ENCODE measurements at places on chromosomes 2 and 18.

- no peak for DNase-seq
These were observed 78.5 kb downstream of the MDH1 start for GRCh38 chr2:63667132-63667700.

- DNase-seq = no peak
These were observed 102.5 kb downstream of the CHN1 start for GRCh38 chr2:174902506-174903263.

GRCh38 chr2:144495227-144496091 is 24.5 kb downstream of the ZEB2 start:
- no peak for DNase-seq

GRCh38 chr2:201909961-201910361 is 103.6 kb downstream of the CDK15 start:
- DNase-seq = no peak

- DNase-seq = no peak
These were observed 25.0 kb upstream of the MAP3K20 start for GRCh38 chr2:173050684-173051083.

GRCh38 chr18:9353596-9353995 is 19.0 kb downstream of the TWSG1 start:
- DNase-seq = no peak

GRCh38 chr2:122168799-122169198 is 413.3 kb downstream of the TSN start:
- no peak for DNase-seq

DNA sequence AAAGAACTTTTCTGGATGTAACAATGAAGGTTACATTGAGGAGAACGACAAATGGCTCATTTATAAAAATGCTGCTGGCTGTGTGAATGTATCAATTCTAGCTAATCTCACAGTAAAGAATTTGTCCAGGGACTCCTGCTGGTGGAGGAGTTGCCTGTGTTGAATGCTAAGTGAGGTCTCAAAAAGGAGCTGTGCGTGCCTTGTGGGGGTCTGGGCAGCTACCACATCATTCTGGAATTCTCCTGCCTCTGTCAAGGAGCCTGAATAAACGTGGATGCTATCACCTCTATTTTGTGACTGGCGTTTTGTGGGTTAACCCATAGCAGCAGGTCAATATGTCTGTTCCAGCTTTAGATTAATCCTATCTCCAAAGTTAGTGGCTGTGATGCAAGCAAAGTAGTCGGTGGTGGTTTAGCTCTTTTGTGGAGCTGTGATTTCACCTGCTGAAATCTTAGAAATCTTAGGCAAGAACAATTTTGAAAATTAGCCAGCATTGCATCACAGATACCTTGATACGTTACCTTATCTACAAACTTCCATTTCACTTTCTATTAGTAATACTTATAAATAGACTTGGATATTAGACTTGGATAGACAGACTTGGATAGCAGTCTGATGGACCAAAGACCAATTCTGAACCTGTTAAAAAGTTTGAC is 96.8 kb downstream of the MTCL1 start:
- DNase-seq = no peak

DNA sequence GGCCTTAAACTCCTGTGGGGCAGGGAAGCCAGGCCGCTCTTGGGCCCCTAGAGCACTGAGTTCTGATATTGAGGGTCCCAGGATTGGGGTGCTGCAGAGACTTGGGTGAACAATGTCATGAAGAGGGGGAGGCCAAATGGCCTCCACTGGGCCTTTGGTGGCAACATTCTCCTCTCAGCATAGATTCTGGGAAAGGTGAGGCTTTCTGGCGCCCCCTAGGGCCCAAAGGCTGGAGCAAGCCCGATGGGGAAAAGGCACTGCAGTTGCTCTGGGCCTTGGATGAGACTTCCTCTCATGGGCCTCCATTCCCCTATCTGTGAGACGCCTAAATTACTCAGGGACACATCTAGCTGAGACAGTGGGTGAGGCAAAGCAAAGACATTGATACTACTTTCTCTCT is 84.8 kb downstream of the ACAA2 start:
- peak; percentile 70 for DNase-seq

DNA sequence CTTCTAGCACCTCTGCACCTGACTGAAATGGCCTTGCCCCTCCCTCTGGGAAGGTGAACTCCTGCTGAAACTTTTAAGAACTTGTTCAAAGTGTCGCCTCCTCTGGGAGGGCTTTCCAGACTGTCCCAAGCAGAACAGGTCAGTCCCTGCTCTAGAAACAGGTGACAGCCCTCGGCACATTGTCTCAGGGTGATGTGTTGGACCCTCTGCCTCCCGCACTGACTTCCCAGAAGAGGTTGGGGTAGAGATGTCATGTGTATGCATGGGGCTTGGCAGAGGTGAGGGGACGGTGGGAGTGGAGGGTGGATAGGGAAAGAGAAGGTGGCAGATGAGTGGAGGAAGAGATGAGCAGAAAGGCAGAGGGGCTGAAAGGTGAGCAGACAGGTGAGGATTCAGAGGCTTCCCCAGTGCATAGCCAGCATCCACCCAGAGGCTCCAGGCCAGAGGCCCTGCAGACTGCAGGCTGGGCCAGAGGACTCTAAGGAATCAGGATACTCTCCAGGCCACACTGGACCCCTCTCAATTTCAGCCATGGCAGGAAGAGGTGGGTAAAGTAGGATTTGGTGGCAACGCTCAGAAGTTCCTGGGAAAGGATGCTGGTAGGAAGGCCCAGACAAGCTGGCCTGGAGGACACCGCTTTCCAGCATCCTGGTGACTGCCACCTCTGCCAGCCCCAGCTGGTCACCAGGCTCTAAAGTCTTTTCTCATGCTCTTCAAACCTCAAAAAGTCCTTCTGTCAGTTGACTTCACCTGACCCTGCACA is 24.8 kb upstream of the TNS1 start:
- peak; percentile 54 for DNase-seq

DNA sequence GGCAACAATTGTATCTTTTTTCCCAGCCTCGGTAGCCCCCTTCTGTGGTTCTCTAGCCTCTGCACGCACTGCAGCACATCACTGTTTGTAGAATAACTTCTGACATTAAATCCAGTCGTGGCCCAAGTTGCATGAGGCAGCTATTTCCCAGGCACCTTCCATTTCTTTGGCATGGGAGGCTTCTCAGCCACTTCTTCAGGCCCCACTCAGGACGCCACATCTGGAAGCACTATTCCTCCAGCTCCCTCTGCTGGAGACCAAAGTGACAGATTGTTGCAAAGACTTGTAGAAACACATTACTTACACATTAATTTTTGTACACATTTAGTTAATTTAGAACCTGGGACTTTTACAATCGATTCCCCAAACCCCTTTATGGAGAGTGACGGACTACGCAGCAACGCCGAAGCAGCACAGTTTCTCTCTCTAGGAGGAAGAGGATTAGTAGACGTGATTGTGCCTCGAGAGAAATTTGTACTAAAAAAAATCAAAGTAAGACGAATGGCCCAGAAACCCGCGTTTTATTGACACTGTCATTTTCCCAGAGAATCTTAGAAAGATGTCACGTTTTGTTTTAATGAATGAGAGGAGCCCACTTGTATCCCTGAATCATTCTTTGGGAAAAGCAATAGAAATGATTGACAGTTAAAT is 57.8 kb upstream of the RGPD5 start:
- peak; percentile 56 for DNase-seq

- DNase-seq = no peak
These were observed 110.8 kb downstream of the SETBP1 start for GRCh38 chr18:44791520-44791919.

DNA sequence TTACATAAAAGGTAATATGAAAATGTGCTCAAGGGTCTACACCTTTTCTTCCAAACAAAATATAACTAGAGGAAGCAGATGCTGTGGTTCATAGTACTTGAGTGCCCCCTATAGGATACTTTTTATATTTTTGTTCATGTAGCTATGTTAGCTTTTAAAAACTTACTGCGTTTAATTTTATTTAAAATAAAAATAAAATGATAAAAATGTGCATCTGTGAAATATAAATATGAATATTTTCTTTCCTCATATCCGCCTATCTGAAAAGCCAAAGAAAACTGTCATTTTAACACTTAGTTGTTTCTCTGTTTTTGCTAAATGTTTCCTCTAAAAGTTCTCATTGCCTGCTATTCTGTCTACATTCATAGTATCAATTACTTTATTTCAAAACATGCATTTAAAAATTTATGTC is 9.6 kb upstream of the LRP1B start:
- DNase-seq = no peak

- no peak for DNase-seq
These were observed 759 bp upstream of the ACTR1B start for GRCh38 chr2:97664636-97664970.

DNA sequence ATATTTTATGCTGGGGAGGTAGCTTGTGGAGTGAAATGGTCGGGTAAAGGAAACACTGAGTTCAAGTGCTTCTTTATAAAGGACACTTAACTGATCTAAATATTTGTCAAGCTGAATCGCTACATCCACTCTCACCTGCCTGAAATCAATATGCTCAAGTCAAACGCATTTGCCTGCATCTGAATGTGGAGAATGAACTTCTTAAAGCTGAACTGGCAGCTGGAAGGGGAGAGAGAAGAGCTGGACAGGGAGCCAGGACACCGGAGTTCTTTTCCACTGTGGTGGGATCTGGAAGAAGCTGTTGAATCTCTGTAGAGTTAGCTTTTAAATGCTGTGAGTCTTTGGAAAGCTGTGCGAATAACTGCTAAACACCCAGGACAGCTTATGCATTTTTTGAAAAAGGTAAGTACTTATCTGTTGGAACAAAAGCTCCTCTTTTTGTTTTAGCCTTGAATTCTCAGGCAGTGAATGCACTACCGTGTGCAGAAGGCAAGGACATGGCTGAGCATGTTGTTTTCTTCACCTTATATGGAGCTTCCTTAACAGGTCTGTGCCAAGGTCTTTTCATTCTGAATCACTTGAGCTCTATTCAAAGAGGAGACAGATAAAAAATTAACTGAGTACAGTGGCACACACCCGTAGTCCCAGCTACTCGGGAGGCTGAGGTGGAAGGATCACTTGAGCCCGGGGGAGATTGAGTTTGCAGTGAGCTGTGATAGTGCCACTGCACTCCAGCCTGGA is 74.2 kb upstream of the KLF7 start:
- no peak for DNase-seq

DNA sequence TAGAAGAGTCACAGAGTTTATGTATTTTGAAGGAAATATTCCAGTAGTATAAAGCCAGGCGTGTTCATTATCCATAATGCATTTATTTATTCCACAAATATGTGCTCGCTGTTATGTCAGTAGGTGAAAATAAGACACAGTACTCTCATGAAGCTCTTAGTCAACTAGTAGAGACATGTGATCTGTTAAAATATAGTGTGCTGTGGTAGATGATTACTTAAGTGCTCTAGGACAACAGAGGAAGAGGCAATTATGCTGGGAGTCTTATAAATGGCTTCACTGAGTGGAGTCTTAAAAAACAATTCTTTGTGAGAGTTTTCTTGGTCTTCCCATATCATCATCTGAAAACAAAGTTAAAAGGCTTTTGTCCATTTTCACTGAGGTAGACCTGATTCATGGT is 457.3 kb downstream of the XIRP2 start:
- no peak for DNase-seq

GRCh38 chr2:216851486-216852090 is 8.3 kb downstream of the TNP1 start:
- DNase-seq = no peak

- DNase-seq = peak; percentile 69
These were observed 216.3 kb upstream of the DTNA start for GRCh38 chr18:34493566-34494358.

GRCh38 chr2:66563473-66563872 is 128.5 kb downstream of the MEIS1 start:
- no peak for DNase-seq

DNA sequence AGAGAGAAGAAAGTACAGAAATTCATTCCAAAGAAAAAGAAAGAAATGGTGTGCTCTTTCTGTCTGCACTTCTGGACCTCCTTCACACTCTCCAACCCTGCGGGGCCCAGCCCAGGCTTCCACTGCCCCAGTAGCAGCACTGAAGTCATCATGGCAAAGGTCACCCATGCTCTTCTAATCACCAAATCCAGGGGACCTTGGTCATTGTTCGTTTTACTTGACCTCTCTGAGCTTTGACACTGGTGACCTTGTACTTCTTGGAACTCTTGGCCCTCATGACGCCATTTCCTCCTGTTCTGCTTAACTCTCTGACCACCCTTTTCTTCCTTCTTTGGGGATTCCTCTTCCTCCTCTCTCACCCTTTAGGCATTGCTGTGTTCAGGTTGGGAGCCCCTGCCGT is 105.6 kb downstream of the SMAD7 start:
- DNase-seq = peak; percentile 29

- no peak for DNase-seq
These were observed 89.3 kb downstream of the SPP2 start for GRCh38 chr2:234139755-234140154.

DNA sequence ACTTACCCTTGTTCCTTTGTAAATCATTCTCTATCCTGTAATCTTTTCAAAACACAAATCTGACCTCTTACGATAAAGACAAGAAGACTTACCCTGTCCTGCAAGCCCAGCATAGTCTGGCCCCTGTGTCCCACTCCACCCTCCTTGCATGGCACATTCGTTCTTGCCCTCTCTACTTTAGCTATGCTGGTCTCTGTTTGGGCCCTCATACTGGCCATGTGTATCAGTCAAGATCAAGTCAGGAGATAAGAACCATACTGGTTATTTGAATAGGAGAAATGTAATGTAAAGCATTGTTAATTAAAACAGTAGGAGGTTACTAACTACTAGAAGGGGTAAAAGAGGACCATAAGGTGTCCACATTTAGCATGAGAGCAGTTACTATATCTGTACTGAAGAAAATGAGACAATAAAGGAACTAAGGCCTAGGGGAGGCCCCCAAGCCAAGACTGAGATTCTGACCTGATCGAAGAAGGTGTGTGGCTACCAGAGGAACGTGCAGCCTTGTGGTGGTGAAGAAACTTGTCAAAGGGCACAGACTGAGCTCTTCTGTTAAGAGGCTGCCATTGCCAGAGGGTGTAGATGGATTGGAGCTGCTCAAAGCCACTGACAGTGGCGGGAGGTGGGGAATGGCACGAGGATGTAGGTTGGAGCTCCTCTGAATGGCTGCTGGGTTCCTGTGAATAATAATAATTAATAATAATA is 80.8 kb downstream of the KCTD18 start:
- DNase-seq = no peak

DNA sequence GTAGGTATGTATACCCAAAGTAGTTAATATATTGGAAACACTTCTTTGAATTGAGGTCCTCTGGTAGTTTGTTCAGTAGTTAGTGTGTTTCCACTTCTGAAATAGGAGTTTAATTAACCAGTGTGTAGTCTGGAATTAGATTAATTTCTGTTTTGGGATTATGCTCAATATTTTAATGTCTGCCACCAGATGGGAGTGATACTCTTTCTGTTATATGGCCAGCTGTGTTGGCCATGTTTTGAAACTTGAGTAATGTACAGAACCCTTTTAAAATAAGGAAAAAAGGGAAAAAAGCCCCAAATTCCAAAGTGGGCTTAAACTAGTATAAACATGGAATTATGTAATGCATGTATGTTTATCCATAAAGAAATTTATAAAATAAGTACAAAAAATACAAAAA is 147.7 kb downstream of the CTNNA2 start:
- no peak for DNase-seq

All from upper lobe of right lung (tissue), 1 donor.